Transverse colon (tissue), 4 donors: ENCODE measurements at places on chromosomes 3 and 15.

DNA sequence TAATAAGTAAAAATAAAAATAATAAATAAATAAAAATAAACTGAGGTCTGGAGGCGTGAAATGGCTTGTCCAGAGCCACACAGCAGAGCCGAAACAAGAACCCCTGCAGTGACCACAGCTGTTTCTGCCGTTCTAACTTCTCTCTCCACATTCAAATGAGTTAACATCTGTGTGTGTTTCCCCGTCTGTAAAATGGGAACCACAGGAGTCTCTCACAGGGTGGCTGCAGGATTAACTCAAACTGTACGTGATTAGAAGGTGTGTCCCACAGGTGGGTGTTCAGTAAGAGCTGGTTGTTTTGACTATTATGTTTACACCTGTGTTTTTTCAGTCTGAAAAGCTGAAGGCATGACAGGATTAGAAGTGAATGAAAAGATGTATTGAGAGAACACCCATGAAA, 27.0 kb upstream of the MUC4 start:
- no peak for DNase-seq

- DNase-seq = peak; percentile 61
Observed at GRCh38 chr3:169305460-169305859, 358.1 kb downstream of the MECOM start.

DNA sequence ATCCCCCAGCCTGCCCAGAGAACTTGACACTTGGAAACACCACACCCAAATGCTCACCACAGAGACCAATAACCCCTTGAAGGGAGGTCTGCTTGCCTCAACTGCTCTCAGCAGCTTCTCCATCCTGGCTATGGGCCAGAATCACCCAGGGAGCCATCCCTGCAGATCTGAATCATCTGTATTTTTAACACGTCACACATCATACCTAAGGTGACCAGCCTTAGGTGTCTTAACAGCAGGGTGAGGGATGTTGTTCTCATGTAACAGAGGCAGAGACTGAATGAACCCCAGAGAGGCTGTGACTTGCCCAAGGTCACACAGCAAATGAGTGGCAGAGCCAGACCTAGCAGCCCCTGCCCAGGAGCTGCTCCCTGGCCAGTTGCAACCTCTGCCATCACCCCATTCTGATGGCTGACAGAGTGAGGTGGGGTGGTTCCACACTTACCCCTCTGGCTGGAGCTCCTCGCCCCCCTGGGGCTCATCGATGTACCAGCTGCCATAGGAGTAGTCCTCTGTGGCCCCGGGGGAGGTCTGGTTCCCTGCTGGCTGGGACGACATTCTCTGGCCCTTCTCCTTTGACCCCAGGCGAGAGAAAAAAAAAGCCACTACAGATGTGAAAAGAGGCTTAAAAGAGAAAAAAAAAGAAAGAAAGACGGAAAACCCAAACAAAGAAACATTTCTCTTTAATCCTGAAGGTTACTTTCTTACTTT, 722 bp downstream of the STRA6 start:
- no peak for DNase-seq

GRCh38 chr3:48273594-48274211, 32.8 kb downstream of the ZNF589 start:
- peak; percentile 55 for DNase-seq

- no peak for DNase-seq
Observed at GRCh38 chr15:53581513-53581912, 177.9 kb downstream of the WDR72 start.

DNA sequence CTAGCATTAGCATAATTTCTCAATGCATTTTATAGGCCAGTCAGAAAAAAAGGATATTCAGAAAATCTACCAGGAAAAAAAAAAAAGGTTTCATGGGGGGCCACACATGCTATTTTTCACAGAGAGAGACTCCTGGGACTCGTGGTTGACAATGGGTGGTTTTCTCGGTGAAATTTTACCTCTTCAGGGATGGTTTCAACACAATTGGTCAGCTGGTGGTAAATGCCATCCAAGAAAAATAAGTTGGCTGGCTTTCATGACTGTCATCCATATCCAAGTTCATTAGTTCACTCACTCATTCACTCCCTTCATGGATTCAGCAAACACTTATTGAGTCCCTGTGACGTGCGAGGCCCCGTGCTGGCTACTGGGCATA, 217.3 kb downstream of the SHQ1 start:
- no peak for DNase-seq

- no peak for DNase-seq
Observed at GRCh38 chr3:148435534-148435933, 262.2 kb upstream of the AGTR1 start.

DNA sequence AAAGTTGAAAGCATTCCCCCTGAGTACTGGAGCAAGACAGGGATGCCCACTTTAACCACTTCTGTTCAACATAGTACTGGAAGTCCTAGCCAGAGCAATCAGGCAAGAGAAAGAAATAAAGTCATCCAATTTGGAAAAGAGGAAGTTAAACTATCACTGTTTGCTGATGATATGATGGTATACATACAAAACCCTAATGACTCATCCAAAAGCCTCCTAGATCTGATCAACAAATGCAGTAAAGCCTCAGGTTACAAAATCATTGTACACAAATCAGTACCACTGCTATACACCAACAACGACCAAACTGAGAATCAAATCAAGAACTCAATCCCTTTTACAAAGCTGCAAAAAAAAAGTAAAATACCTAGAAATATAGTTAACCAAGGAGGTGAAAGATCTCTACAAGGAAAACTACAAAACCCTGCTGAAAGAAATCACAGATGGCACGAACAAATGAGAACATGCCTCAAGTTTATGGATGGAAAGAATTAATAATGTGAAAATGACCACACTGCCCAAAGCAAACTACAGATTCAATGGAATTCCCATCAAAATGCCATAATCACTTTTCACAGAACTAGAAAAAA, 40.3 kb downstream of the RPL39L start:
- DNase-seq = no peak

- peak; percentile 45 for DNase-seq
Observed at GRCh38 chr15:62742409-62743171, 300.0 kb upstream of the TPM1 start.

DNA sequence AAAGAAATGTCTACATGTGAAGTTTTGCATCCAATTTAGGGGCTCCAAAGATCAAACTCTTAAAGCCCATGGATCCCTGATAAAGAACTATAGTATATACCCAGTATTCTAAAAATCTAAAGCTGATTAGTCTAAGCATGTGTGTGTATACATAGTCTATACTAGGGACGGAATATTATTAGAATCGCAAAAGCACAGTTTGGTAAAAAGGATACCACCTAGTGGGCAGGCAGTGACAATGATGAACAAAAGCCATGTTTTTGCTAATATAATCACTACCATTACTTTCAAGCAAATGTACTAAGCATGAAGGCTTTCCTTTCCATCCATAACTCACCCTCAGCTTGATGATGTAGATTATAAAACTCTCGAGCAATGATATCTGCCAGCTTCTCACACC, 16.5 kb downstream of the POLQ start:
- DNase-seq = no peak

DNA sequence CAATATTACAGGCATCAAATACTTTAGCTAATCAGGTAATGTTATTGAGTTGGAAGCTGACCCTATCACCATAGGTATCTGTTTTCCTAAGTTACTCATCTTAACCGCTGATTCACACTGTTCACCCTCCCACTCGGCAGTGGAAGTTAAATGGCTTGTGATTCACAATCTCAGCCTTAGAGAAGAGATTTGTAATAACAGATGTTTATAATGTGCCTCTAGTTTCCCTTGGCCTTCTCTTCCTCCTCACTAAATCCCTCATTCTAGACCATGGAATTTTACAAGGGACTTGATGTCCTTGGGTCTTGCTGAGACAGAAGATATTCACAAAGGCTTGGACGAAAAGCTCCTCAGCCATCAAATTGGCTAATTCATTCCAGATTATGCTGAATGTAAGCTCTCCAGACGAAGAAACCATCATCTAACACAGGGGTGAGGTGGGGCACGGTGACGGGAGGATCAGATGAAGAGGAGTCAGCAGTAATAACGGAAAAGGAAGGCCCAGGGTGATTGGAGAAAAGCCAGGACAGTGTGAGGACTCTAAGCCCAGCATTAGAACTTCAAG, 931.7 kb downstream of the MCTP2 start:
- no peak for DNase-seq

GRCh38 chr15:68818066-68818768, 2.5 kb downstream of the ANP32A start:
- peak; percentile 69 for DNase-seq

GRCh38 chr3:46371519-46372340, 984 bp downstream of the CCR5 start:
- DNase-seq = no peak

- peak; percentile 12 for DNase-seq
Observed at GRCh38 chr15:41291065-41291631, 41.2 kb downstream of the OIP5 start.

DNA sequence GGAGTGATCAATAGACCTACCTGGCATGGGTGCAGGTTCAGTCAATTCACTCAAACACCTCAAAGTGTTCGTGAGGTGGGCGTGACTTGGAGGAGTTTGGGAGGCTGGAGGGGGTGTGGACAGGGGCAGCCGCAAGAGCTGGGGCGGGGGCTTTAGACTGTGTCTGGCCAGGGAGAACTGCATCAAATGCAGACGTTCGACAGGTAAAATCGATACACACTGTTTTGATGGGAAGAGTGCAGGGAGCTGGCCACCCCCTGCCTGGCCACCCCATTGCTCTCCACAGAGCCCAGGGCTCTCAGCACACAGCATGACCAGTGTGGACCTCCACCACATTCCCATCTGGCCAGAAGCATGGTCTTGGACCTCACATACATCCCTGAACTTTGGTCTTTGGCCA, 412.1 kb downstream of the OCA2 start:
- no peak for DNase-seq

GRCh38 chr3:188697127-188697526, 474.6 kb upstream of the TPRG1 start:
- no peak for DNase-seq

GRCh38 chr3:195285372-195285771, 14.4 kb upstream of the XXYLT1 start:
- no peak for DNase-seq

- DNase-seq = no peak
Observed at GRCh38 chr15:92142242-92143232, 251.1 kb upstream of the ST8SIA2 start.

DNA sequence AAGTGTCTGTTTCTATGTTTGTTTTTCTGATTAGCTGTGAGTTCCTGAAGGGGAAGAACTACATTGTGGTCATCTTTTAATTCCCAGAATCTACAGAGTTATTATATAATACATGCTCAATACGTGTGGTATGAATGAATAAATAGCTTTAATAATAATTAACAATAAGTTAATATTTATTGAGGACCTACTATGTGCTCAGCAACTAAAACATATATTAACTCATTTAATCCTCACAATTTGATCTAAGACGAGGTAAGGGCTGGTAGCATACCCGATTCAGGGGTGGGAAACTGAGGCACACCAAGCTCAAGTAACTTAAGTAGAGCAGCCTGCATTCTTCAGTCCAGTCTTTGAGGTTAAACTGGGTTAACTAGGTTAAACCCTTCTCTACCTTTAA, 553.8 kb downstream of the FOXP1 start:
- DNase-seq = no peak

DNA sequence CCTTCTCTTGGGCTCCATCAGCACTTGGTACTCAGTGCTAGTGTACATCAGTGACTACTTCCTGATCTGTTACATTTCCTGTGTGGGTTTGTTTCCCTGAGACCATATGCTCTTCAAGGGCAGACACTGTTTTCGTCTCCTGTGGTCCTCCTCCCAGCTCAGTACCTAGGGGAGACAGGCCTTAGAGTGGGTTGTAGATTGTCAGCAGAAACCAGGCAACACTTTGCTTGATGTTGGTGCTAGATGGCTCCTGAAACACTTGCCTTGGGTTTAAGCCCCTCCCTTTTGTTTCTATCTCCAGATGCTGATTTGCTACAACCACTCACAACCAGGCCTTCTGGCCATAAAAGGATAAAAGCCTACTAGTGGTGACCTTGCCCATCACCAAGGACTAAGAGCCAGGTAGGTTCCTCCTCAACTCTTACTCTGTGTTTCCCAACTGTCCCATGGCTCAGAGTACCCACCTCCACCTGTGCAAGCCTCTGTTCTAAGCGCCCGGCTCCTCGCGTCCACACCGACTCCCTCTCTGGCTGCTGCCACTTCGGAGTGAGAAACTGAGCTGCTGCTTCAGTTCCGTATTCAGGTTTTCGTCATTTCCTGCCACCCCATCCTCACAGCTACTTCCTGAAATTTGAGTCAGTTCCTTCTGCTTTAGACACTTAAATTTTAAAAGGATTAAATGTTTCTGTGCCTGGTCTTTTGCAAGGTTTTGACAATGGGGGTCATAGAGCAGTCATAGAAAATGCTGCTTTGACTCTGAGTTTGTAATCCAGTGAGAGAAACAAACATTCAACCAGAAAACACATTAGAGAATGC, at the start of gene HCLS1:
TSS of gene HCLS1 (minus strand) at position 548 of the 816 bp plus-strand sequence. CDS start 2,556 bp downstream, outside the sequence.
- DNase-seq = peak; percentile 72
